ENCODE measurements at places on chromosomes 1 and 21.

DNA sequence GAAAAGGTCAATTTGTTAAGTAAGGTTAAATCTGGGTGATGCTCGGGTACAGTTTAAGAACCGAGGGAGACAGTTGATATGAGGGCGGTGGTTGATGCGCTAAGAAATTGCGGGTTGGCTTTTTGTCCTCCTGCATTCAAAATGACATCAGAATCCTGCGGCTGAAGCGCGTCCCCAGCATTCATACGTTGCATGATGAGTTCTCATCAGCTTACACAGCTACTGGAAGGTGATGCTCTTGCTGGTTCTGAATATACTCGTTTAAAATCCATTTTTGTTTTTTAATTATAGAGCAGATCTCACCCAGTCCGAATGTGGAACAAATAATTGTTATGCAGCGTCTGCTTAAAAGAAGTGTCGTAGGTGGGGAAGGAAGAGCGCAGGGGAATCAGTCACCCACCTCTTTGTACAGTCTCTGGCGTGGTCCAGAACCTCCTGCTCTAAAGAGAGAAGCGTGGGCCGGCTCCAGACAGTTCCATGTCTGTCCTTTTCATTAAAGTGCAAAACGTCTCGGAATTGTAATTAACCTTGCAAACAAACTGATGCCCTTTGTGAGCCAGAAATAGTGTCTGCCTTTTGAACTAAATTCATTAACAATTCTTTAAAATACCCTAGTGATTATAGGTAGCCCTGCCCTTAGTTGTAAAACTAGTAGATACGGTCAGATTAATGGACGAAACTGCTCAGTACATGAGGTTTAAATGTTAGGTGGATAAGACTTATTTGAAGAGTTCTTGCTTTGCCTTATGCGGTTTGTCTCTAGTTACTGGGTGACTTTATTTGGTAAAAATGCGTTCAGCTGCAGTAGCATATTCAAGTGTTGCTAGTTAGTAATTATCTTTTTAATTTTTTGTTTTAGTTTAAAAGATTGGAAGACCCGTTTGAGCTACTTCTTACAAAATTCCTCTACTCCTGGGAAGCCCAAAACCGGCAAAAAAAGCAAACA is 741 bp downstream of the RGS2 start:
- no peak for DNase-seq

GRCh38 chr1:36027766-36028165 is 56.1 kb upstream of the TEKT2 start:
- no peak for DNase-seq

- DNase-seq = no peak
These were observed 106.1 kb downstream of the APP start for GRCh38 chr21:26064506-26064905.

DNA sequence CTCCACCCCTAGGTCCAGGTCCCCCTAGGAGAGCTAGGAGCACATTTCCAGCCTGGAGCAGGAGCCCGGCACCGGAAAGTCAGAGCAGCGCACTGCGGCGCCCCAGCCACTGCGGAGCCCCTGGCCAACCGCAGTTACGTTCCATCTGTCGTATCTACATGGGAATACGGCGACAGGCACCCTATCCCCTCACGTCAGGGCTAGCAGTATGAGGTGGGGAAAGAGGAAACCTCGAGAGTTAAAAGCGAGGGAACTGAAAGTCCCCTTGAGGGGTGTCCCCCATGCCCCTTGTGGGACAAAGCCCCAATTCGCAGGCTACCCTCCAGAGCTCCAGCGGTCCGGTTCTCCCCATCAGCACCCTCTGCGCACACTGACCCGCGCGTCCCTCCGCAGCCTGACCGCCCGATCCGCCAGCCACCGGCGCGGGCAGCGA is 995 bp downstream of the COLGALT2 start:
- no peak for DNase-seq

Measured in SHP77 treated with DMSO at 0.1 percent for 48 hours (cell line).